ENCODE measurements at places on chromosomes 2 and 18. TPM values are rescaled to one million over a fixed set of nuclear protein-coding genes. Genes with fewer than 3 reads are reported as not detected.

Gene TXNL1
- polyA plus RNA-seq, result 114 TPM

Gene SCN2A
- polyA plus RNA-seq, result 0.11 TPM

Gene TOGARAM2
- not detected for polyA plus RNA-seq

Gene MTX2
- polyA plus RNA-seq, result 62.1 TPM

Gene IL36RN
- not detected for polyA plus RNA-seq

Gene ATP6V1B1
- 1.6 TPM for polyA plus RNA-seq

Gene KCNE4
- 3.4 TPM for polyA plus RNA-seq

DNA sequence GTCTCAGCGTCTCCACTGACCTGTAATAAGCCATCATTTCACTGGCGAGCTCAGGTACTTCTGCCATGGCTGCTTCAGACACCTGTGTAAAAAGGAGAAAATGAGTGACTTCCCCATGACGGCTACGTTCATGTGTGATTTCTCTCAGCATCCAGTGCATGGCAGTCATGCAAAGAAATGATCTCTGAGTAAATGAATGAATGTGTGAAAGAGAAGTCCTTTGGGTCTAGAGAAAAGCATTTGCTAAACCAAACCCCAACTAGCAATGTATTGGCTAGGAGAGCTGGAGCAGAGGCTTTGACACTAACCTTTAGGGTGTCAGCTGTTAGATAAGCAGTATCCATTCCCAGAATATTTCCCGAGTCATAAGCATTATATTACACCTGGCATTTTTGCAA is 417 bp downstream of the IL1B start:
- DNase-seq, result no peak

GRCh38 chr2:149164827-149165226 is 126.3 kb downstream of the LYPD6B start:
- DNase-seq, result no peak

DNA sequence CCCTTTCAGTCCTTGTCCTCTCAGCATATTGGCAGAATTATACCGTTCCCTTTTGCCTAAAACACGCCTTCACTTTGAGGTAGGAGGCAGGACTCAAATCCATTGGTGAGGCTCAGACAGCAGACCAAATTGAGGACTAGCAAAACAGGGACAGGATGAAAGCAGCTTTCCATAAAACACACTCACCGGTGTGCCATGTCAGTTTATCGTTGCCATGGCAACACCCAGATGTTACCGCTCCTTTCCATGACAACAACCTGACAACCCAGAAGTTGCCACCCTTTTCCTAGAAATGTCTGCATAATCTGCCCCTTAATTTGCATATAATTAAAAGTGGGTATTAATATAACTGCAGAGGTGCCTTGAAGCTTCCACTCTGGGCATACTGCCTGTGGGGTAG is 730.4 kb downstream of the METTL4 start:
- DNase-seq, result no peak

DNA sequence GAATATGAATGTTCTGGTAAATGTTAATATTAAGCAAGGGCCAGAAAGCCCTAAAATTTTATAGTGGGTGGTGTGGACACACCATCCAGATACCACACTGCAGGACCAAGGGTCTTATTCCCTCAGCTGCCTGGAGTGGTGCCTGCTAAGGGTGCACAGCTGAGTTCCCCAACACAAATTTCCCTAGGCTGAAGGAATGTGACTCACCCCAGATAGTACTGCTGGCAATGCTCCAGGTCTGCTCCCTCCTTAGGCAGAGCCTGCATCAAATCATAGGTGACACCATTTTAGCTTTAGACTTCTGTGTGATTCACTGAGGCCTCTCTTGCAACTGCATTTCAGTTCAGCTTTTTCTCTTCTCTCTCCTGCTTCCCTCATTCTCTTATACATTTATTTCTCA is 321.1 kb downstream of the SATB2 start:
- DNase-seq, result no peak

DNA sequence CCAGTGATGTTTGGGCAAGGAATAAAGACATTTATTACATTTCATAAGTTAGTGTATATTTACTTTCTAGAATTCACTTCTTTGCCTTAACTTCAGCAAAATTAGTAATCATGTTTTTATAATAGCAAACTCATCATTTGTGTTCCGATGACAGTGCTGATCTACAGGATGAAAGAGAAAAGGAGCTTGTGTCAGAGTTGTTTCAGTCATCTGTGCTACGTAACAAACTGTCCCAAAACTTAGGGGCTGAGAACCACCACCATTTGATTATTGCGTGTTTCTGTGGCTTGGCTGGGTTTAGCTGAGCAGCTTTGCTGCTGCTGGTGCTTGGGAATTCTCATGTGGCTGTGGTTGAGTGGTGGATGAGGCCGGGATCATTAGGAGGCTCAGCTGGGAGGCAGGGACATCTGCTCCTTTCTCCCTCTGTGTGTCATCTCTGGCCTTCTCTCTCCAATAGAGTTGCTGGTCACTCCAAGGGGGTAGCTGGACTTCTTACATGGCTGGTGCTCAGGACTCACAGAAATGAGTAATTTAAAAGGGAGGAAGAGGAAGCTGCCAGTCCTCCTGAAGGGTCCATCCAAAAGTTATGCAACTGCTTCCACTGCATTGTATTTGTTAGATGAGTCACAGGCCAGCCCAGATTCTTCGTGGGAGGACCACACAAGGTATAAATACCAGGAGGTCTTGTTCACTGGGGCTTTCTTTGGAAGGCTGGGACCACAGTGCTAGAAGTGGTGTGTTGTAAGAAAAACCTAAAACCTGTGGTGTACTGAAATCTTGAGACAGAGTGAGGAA is 43.4 kb upstream of the HAAO start:
- DNase-seq, result no peak

DNA sequence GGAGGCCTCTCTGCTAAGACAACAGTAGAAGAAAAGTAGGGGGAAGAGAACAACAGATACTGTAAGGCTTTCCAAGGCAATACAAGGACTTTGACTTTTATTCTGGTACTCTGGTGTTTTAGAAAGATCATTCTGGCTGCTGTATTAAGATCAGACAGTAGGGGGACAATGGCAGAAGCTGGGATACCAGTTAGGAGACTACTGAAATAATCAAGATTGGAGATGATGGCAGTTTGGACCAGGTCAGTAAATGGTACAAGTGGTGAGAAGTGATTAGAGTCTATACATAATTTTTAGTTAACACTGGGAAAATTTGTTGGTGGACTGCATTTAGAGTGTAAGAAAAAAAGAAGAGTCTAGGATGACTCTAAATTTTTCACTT is 139.7 kb downstream of the ROCK1 start:
- peak; percentile 0 for DNase-seq

DNA sequence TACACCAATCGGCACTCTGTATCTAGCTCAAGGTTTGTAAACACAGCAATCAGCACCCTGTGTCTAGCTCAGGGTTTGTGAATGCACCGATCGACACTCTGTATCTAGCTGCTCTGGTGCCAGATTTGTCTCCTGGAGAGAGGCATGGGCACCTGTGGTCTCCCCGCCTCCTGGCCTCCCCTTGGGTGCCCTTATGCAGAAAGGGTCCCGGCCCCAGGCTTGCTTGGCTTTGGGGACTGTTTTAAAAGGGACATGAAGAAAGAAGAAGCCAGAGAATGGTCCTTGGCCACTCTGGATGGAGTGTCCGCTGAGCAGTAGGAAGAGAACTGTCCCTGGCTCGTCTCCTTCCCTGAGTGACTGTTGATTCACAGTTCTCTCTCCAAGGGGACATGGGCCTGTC is 11.5 kb upstream of the ALPP start:
- no peak for DNase-seq

GRCh38 chr2:2332381-2332780 is 1.3 kb upstream of the MYT1L start:
- no peak for DNase-seq

Measured in muscle of arm (tissue), 14 donors.